ENCODE measurements at places on chromosomes 16 and 17.

DNA sequence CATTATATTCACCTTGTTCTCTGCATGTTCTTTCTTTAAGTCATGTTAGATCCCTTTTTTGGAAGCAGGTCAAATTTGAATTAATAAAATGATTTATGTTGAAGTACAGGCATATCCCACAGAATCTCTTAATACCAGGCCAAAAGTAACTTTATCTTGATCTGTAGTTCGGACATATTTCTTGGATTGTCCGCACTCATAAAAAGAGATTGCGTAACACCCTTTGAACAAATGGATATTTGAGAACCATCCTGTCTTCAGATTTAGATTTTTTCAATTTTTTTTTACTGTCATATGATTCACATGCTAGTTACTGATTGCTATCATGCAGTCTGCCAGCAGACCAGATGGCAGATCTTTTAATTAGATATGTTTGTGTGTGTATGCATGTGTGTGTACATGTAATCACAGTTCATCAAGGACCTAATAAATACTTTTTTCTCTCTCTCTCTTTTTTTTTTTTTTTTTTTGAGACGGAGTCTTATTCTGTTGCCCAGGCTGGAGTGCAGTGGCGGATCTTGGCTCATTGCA is 352.6 kb downstream of the WWOX start:
- no peak for DNase-seq

GRCh38 chr16:11393861-11394592 is 48.8 kb downstream of the RMI2 start:
- no peak for DNase-seq

DNA sequence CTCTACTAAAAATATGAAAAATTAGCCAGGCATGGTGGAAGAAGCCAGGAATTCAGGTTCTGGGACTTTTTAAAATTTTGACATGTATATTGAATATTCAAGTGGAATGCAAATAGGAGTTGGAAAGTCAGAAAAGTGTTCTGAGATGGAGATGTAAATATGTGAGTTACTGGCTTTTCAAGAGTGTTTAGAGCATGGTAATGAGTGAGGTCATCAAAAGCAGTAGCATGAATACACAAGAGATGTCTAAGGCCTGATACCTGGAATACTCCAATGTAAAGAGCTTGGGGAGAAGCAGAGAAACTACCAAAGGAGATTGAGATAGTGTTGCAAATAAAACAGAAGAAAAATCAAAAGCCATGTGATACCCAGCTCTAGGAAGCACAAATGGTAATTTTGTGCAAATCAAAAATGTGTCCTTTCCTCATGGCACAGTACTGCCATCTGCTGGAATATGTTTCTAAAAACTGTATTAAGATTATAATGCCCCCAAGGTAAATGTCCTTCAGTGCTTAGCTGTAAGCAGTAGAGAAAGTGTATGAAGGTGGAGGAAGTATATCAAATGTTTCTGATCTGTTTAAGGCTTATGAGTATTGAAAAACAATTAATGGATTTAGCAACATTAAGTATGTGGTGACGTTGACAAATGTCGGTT is 908.4 kb downstream of the KCNJ18 start:
- DNase-seq, result no peak

GRCh38 chr16:28554634-28555423 is 1.1 kb downstream of the SGF29 start:
- no peak for DNase-seq

DNA sequence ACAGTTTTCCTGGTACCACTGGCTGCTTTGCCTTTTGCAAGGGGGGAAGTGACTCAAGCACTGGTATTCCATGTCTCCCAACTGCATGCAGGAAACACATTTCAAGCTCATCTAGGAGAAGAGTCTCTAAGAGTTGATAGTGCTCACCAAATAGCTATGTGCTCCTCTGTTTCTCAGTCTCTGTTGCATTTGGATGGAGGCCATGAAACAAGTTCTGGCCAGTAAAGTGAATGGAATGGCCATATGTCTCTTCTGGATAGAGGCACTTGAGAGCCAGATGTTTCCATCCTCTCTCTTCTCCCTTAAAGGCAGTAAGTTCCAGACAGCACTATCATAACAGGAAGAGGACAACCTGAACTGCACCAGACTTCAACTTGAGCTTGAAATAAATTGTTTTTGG is 60.6 kb downstream of the C16orf82 start:
- DNase-seq, result no peak

DNA sequence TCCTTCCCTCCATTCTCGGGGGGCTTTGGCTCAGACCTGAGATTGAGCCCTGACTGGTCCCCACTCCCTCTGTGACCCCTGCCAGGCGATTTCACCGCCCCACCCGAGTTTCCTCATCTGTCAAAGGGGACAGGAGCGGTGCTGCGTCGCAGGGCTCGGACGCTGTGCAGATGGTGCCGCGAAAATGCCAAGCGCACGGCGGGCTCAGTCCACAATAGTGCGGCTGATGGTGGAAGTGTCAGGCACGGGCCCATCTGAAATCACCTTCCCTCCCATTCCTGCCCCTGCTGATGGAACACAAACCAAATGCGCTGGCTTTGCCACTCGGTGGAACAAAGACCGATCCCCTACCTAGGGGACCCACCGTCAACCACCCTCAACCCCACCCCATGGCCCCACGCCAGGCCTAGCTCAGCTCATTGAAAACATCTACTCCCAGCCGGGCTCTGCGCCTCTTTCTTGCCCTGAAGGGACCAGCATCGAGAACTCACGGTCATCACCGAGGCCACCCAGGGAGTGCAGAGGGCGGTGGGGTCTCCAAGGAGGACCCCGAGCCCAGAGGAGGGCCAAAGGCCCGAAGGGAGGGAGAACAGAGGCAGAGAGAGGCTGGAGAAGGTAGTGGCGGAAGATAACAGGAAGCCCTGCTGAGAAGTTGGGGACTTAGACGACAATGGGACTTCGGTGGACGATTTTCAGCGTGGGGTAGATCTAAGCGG is 1.4 kb downstream of the CARHSP1 start:
- peak; percentile 73 for DNase-seq

- no peak for DNase-seq
Observed at GRCh38 chr17:40779181-40779909, 3.0 kb downstream of the KRT27 start.

GRCh38 chr16:64217789-64218535 is 903.9 kb downstream of the CDH11 start:
- DNase-seq, result no peak

- no peak for DNase-seq
Observed at GRCh38 chr17:59405944-59406705, 74.7 kb downstream of the YPEL2 start.

GRCh38 chr17:38879878-38880665 is 10.2 kb downstream of the LASP1 start:
- peak; percentile 59 for DNase-seq

DNA sequence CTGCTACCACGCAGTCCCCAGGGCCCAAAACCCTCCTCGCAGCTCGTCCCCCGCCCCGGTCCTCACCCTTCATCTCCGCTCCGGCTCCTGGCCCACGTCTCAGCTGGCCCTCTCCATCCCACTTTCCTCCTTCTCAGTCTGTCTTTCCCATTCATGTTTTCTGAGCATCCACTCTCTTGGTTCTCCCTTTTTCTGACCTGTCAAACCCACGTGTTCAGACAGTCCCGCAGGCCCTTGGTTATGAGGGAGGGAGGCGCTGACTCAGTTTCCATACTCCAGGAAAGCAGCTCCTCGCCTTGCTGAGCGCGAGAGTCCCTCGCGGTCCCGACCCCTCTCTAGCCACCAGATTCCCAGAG is 392 bp upstream of the HID1 start:
- no peak for DNase-seq
